Activated T-helper 17 cell treated with anti-CD3 and anti-CD28 coated beads, Interleukin-2, amount 50 U/mL, for 72 hours (primary cell): ENCODE measurements at places on chromosomes 2 and 18. TPM values are rescaled to one million over a fixed set of nuclear protein-coding genes. Genes with fewer than 3 reads are reported as not detected.

DNA sequence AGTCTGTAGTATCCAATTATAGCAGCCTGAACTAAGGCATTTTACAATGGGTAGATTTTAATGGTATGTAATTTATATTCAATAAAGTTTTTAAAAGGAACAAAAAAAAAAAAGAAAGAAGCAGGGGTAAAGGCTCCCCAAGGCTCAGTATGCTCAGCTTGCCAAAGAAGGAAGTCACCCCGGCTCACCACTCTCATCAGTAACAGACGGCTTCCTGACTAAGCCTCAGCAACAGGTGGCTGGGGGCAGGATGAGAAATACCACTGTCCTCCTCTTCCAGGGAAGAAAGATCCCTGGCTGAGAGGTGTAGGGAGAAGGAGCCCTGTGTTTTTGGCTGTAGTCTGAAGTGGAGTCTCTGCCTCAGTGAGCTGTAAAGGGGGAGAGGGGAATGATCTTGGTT lies 121.2 kb downstream of the ARHGEF4 start:
- no peak for ATAC-seq

GRCh38 chr2:150487537-150488429 lies at the start of gene RND3:
Gene RND3 (minus strand): TSS chr2:150487667. CDS start chr2:150487417, 250 bp downstream.
- peak; percentile 65 for ATAC-seq

- ATAC-seq = no peak
Measured at GRCh38 chr18:66990909-66991308, 387.0 kb upstream of the CDH19 start.

GRCh38 chr2:241701399-241702154 lies at the start of gene ING5:
Gene ING5 (plus strand): TSS chr2:241702039. CDS start chr2:241702066, 27 bp downstream.
- peak; percentile 76 for ATAC-seq

DNA sequence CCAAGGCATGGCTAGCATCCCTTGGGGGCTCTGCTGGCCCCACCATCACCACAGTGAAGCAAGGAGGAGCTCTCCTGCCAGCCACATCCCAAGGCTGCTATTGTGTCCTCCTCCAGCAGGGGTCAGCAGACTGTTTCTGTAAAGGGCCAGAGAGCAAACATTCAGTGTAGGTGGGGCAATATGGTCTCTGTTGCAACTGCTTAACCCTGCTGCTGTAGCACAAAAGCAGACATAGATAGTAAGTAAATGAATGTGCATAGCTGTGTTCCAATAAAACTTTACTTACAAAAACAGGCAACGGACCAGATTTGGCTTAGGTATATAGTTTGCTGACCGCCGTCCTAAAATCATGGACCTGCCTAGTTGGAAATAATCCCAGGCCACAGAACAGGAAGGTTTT lies 36.4 kb upstream of the ZBTB7C start:
- peak; percentile 72 for ATAC-seq

GRCh38 chr2:158998551-158999248 lies 30.3 kb downstream of the TANC1 start:
- ATAC-seq = no peak

DNA sequence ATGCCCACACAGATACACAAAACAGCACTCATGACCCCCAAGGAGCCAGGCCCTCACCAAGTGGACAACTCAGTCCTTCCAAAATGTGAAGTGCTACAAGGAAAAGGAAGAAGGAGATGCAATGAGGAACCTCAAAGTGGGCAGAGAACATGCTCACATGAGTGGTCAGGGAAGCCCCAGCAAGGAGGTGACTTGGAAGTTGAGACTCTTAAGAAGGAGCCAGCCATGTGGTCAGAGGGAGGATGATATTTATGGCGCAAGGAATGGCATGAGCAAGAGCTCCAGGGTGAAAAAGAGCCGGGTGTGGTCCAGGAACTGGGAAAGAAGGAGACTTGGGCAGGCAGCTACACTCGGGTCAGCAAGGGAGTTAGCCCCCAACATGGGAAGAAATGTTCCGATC lies 30.0 kb upstream of the KLHL29 start:
- ATAC-seq = no peak

DNA sequence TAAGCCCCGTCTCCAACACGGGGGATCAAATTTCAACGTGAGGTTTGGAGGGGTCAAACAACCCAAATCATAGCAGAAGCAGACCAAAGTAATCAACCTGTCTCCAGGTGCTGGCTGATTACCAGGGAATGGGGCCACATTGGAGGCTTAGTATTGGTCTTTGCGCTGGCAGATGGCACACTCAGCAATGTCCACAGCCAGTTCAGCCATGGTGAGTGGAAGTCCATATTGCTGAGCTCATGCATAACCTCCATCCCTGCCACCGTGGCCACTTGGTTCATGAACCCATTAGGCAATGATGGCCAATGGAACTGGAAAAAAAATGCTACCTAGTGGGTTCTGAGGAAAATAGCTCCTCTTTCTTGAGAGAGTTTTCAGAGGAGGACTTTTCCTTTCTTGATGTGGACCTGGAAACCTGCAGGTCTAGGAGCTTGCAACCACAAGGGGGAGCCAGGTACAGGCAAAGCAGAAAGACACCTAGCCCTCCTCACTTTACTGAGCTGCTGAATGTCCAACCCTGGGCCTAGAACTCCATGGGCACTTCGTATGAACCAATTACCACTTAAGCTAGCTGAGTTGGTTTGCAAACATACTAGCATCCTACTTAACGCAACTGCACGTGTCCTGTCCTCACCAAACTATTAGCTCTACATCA lies 128.0 kb upstream of the GYPC start:
- ATAC-seq = peak; percentile 76

DNA sequence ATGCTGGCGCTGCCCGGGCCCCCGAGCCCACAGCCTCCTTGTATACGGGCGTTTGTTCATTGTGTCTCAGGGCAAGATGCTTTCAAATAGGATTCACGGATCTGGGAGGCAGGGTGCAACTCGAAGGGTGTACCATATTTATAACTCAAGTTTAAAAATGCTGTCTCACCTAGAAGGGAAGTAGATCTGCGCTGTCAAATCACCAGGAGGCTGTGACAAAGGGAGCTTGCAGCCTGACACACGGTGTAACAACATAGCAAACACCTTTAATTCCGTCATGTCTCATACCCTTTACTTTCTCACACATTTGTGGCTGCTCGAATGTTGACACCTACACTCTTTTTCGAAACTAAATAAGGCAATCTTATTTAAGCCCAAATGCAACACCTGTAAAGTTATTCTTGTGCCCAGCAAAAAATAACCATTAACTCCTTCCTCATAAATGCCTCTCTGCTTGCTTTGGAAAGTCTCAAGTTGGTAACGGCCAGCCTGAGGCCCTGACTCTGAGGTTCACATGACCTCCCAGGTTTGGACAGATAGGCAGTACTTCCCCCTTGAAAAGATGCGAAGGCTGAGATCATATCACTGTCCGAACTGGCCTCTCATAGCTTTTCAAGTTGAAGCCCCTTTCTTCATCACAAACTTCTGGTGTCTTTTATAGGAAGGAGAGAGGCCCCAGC lies 11.6 kb downstream of the ZEB2 start:
- no peak for ATAC-seq

- no peak for ATAC-seq
Measured at GRCh38 chr2:176544557-176544956, 275.3 kb downstream of the MTX2 start.

- ATAC-seq = no peak
Measured at GRCh38 chr2:70498054-70498453, 55.6 kb downstream of the TGFA start.

DNA sequence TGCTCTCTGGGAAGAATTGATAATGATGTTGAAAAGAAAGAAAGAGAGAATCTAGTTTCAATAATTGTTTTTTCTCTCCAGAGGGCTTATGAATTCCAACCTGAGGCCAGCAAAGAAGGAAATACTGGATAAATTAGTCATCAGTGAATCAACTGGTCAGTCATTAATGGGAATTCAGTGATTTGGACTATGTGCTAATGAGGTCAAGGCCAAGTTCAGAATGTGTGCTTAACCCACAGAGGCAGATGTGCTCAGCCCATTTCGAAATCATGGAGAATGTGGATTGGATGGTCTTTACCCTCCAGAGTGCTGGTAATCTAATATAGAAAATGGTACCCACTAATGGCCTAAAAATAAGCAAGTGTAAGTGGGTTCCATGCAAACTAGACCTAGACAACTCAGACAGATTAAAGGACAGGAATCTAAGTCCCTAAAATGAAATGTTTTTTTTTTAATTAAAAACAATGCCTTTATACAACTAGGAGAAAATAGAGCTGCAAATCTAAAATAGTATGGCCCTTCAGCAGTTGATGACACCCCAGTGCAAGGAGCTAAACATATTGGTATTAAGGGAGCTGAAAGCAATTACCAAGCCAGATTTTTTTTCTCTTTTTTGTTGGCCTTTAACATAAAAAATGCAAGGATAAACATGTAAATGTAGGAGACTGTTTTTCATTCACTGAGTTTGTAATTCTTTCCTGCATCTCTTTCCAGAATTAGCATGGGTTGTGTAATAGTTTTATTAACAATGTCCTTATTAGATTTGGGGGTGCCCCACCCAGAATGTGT lies 296.9 kb downstream of the SATB2 start:
- ATAC-seq = no peak

DNA sequence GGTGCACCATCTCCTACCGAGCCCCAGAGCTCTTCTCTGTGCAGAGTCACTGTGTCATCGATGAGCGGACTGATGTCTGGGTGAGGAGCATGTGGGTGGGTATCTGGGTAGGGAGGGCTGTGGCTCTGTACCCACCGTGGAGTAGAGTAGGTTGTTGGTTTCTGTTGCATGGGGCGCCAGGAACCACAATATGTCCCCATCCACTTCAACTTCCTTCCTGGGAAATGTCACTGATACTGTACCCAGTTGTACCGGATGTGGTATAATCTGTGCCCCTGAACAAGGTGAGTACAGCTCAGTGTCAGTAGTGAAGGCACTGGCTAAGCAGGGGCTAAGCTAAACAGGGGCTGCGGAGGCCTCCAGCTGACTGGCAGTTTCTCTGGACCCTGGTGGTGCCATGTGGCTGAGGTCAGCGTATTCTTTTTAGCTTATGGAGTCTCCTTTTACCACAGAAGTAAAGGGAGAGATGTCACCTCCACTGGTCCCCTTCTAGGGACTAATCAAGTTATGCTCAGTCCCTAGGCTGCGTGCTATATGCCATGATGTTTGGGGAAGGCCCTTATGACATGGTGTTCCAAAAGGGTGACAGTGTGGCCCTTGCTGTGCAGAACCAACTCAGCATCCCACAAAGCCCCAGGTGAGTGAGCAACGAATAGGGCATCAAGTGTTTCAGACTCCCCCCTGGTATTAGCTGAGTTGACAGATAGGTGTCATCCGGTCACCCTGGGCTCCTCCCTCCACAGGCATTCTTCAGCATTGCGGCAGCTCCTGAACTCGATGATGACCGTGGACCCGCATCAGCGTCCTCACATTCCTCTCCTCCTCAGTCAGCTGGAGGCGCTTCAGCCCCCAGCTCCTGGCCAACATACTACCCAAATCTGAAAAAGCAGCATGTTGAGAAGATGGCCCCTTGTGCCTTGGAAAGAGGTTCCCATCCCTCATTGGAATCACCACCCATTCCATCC lies 2.7 kb downstream of the STK16 start:
- ATAC-seq = peak; percentile 72

- no peak for ATAC-seq
Measured at GRCh38 chr2:44087714-44088092, 81.0 kb upstream of the PPM1B start.

GRCh38 chr18:77137851-77138250 lies 5.3 kb upstream of the MBP start:
- no peak for ATAC-seq

GRCh38 chr18:54043484-54044251 lies 180.8 kb downstream of the MBD2 start:
- no peak for ATAC-seq

DNA sequence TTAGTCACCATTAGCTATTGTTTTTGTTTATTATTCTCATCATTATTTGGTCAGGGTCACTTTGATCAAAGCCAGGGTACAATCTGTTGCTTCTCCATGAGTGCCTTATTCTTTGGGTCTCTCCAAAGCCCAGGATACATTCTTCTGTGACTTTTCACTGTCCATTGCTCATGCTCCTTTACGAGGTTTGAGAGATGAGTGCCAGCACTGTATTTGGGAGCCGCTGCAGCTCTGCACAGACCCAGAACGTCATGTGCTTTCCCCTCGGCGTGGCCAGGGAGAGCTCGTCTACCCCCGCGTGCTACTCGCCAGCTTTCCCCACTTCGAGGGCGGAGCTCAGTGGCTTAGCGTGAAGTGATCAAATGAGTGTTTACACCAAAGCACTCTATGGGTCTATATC lies 123.7 kb downstream of the COL6A3 start:
- ATAC-seq = no peak

DNA sequence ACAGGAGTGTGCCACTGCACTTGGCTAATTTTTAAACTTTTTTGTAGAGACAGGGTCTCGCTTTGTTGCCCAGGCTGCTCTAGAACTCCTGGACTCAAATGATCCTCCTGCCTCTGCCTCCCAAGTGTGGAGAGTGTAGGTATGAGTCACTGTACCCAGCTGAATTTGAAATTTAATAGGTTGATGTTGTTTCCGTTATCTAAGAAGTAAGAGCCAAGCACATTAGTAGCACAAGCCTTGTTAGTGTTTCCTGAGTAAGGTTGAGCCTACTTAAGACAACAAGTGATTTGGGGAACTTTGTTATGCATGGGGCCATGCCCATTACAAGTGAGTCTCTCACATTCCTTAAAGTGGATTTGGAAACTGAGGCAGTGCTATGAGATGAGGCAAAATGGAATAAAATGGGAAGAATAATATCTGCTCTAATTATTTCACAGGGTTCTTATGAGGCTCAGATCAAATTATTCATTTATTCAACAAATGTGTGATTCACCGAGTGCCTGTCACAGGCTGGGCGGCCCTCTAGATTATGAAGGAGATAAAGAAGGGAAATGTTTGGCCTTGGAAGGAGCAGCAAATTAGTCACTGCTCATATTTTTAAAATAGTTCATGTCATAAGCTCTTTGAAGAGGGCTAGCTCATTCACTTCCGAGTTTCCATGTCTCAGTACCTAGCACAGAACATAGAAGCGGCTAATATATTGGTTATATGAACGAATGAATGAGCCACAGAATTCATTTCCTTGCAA lies 217.2 kb downstream of the LDLRAD4 start:
- peak; percentile 44 for ATAC-seq

- no peak for ATAC-seq
Measured at GRCh38 chr2:28163028-28163427, 229.6 kb upstream of the FOSL2 start.

DNA sequence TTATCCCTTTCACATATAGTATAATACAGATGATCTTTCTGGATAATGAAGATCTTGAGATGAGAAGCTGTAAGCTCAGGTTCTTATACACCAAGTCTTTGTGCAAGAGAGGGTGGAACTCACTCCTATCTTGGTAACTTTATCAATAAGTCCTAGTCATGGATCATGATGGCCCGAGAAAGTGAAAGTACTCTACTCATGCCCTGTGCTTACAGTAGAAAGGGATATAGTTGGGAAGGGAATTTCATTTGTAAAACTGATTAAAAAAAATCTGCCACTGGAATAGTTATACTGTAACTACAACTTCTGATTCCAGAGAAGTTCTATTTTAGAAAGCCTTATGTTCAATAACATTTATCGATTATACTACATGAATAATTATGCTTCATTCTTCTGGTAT lies 51.8 kb downstream of the MYO3B start:
- ATAC-seq = no peak

- ATAC-seq = no peak
Measured at GRCh38 chr2:150802635-150803034, 315.2 kb upstream of the RND3 start.

ZNF513 gene
- total RNA-seq = 10.8 TPM

FRZB gene
- total RNA-seq = not detected

LIMS2 gene
- 2.4 TPM for total RNA-seq

CREG2 gene
- not detected for total RNA-seq

SPHKAP gene
- total RNA-seq = not detected

TNFAIP6 gene
- not detected for total RNA-seq

SERPINB11 gene
- not detected for total RNA-seq

DCTN1 gene
- 108 TPM for total RNA-seq

LYG2 gene
- not detected for total RNA-seq

DARS1 gene
- total RNA-seq = 170 TPM

CFAP65 gene
- total RNA-seq = not detected
